ENCODE measurements at places on chromosomes 12 and 14. TPM values are rescaled to one million over a fixed set of nuclear protein-coding genes. Genes with fewer than 3 reads are reported as not detected.

The GLS2 gene
- 2.6 TPM for total RNA-seq

The CCDC177 gene
- not detected for total RNA-seq

The TOGARAM1 gene
- total RNA-seq: 8.8 TPM

The C3AR1 gene
- total RNA-seq: 0.76 TPM

The DTX3 gene
- 4.1 TPM for total RNA-seq

The KLRD1 gene
- total RNA-seq: not detected

The BHLHE41 gene
- 5.8 TPM for total RNA-seq

The ADAM20 gene
- total RNA-seq: 0.80 TPM

The CHGA gene
- total RNA-seq: 0.08 TPM

The PPP1R36 gene
- 0.20 TPM for total RNA-seq

The CDKN3 gene
- total RNA-seq: 17.7 TPM

The RNF212B gene
- total RNA-seq: not detected

The SLC16A7 gene
- total RNA-seq: 52.4 TPM

The ADGRD1 gene
- 2.5 TPM for total RNA-seq

The TECPR2 gene
- total RNA-seq: 10.9 TPM

The DHH gene
- total RNA-seq: 0.12 TPM

The TAS2R19 gene
- total RNA-seq: 1.2 TPM

The CEP170B gene
- 28.1 TPM for total RNA-seq

The GPR65 gene
- total RNA-seq: 0.20 TPM

The CACNA1C gene
- total RNA-seq: 1.1 TPM

The IQSEC3 gene
- 0.28 TPM for total RNA-seq

The STON2 gene
- total RNA-seq: 54.0 TPM

The PIK3C2G gene
- 5.8 TPM for total RNA-seq

The RNU7-1 gene
- not detected for total RNA-seq

The RXYLT1 gene
- 10.8 TPM for total RNA-seq

The POTEM gene
- not detected for total RNA-seq

The RNASE7 gene
- 2.7 TPM for total RNA-seq

The CCDC38 gene
- total RNA-seq: not detected

The FGF6 gene
- not detected for total RNA-seq

The TRMT5 gene
- 9.6 TPM for total RNA-seq

Measured in esophagus mucosa (tissue), 1 donor.